Activated CD8-positive, alpha-beta memory T cell treated with anti-CD3 and anti-CD28 coated beads for 1 hour (primary cell): ENCODE measurements at places on chromosomes 11 and 22.

- no peak for DNase-seq
Observed at GRCh38 chr11:215581-216037, 8.1 kb downstream of the RIC8A start.

GRCh38 chr11:12216041-12216451, 105.7 kb downstream of the MICAL2 start:
- no peak for DNase-seq

DNA sequence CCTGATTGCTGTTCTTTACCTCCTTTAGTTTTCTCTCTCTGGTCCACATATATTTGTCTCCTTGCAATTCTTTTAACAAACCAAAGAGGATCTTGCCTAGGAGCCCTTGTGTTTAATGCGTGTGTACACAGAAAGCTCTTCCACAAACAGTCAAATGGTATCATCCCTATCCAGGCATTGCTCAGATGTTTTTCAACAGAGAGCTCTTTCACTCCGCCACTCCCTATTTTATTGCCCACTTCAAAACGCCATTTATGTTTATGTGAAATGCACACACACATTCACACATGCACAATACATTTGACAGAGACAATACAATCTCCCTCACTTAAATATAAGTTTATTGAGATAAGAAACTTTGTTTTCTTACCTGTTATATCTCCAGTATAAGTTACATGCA, 4.7 kb downstream of the OR5AP2 start:
- no peak for DNase-seq

DNA sequence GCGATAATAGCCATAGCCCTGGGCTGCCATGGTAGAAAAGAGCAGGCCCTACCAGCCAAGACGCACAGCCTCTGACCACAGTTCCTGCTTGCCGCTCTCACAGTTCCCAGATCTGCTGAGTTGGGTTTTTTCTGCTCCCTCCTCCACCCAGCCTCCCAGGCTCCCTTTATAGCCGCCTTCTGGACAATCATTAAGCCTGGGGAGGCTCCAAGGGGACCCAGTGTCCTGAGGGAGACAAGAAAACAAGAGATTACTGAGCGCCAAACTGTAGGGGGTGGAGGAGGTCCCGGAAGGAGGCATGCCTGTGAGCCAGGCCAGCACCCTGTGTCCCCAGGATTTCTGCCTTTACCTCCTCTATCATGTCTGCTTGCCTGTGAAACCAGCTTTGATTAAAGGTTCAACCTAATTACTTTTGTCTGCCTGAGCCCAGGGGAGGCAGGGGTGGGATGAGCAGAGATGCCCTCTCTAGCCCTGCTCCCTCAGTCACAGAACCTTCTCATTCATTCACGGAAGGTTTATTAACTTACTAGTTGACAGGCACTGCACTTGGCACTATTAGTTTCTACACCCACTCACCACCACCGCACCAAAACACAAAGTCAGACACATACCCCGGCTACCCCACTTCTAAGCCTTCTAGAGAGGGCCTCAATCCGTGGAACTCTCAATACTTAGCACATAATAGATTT, 1.2 kb downstream of the SLC37A4 start:
- no peak for DNase-seq

DNA sequence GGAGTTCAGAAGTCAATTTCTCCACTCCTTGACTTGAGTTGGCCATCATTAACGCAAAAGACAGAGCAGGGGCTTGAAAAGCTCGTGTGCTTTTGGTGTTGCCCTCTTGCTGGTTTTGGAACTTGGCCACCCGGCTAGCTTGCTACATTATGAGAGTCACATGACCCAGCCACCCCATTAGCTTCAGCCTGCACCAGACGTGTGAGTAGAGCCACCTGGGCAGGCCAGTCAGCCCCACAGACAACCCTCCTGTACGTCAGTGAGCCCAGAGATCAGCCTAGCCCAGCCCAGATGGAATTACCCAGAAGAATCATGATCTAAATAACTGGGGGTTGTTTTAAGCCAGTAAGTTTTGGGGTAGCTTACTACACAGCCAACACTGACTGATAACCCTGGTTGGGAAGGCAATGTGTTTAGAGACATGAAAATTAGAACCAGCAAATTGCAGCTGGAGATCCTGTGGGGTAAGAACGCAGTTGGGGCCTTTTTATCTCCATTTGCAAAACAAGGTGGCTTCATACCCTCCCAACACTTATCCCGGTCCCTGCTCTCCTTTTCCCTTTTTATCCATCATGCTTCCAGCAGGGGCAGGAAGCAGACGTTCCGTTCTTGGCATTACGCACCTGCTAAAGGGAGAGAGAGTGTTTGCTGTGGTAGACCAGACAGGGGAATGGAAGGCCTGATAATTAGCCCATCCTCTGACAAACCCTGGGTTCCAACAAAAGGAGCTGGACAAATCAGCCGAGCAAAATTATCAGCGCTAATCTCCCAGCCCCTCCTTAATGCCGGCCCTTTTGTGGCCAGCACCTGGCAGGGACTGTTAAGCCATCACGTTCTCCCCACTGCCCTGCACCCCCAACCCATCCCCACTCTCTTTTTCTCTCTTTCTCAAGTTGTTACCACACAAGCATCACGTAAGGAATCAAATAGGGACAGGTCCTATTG, 548.7 kb upstream of the CADM1 start:
- DNase-seq: no peak

GRCh38 chr11:113407163-113407562, 19.6 kb downstream of the ANKK1 start:
- DNase-seq: no peak

DNA sequence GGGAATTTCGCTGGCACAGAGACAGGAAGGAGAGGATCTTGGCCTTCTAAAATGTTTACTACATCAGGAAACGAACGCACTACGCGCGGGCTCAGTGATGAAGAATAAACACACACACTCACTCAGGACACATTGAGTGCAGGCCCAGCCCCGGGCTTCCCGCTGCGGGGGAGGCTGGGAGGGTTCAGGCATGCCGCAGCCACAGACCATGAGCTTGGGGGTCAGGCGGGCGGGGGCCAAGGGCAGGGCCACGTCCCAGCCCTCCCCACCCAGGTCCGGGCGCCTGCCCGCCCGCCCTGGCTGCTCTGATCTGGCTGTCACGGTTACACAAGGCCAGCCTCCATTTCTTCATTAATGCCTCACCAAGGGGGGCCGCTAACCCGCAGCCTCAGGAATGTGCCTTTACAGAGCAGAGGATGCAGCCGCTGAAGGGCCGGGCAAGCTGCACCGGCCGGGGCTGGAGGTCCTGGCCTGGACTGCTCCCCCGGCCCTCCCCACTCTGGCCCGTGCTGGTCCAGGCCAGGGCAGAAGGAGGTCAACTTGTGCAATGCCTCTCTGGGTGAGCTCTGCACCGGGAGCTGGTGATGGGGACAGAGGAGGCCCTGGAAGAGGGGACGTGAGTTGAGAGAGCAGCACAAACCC, 41.7 kb downstream of the IGF2 start:
- DNase-seq: no peak

GRCh38 chr22:41300661-41301060, 664 bp upstream of the ZC3H7B start:
- DNase-seq: no peak

DNA sequence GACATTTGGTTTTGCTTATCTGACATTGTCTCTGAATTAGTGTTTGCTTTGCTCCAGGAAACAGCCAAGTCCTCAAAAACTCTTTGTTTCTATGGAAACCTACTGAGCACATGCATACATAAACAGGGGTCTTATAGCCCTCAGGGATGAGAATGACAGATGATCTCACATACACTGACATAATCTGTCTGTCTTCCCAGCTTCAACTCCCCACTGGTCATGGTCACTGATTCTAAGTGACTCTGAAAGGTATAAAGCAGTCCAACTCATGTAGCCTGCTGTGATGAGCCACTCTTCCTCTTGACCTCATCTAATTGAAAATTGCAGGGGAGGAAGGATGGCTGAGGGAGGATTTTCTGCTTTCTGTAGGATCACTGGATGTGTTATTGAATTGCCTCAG, 12.6 kb downstream of the ZNF143 start:
- DNase-seq: no peak

DNA sequence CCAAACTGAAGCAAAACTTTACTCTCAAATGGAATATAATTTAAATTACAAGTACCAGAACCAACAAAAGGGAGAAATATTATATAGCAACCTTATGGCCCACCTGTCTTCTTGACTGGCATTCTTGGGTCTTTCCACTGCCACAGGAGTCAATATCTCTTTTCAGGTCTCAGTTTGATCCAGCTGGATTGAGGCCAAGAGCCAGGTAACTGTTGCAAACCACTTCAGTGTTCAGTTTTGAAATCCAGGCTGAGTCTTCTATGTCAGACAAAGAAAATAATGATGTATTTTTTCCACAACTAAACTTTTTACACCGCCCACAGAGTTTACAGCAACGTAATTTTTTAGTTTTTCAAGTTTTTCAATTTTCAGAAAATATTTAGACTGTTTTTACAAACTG, 648 bp downstream of the DLG2 start:
- no peak for DNase-seq

DNA sequence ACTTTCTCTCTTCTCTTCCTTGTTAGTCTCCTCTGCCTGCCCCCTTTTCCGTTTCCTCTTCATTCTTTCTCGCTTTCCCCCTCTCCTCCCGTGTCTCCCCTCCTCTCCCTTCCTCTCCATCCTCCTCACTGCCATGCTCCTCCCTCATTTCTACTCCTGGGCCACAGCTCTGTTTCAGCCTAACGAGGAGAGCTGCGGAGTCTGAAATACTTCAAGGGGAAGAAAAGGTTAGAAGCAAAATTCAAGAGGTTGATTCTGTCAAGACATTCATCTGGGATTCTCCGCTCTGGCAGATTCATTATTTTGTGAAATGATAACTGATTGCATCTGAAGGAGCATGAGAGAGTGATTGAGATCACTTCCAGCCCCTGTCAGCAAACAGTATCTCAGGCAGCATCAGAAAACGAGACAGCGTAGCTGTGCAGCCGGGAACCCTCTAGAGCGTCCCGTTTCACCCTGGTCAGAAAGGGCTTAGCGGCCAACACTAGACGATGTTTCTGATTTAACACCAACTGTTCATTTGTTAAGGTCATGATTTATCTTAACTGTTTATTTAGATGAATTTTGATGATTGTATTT, 279.3 kb upstream of the B3GAT1 start:
- no peak for DNase-seq

DNA sequence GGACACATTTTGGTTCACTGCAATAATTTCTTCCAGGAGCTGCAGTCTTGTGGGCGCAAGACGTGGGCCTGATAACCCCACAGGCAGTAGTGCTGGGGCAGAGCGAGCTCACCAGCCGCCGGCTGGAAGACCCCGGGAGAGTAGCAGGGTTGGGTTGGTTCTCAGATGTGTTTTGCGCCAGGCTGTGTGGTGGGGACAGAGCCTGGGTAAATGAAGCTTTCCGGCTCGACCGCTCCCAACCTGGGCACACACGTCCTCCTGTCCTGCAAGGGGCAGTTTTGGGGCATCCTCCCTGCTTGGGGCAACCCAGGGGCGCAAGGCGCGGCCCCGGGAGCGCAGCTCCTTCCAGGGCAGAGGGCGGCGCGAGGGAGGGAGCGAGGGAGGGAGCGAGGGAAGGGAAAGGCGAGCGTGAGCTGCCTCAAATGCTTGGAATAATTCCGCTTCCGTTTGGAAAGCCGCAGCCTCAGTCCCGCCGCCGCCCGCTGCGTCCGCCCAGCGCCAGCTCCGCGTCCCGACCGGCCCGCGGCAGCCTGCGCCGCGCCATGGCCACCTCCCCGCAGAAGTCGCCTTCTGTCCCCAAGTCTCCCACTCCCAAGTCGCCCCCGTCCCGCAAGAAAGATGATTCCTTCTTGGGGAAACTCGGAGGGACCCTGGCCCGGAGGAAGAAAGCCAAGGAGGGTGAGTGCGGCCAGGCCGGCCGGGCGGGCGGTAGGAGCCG, at the start of gene PARVA:
Gene PARVA (plus strand): TSS at position 466 of the 718 bp plus-strand sequence. CDS start 77 bp downstream, at position 543.
- DNase-seq: no peak

DNA sequence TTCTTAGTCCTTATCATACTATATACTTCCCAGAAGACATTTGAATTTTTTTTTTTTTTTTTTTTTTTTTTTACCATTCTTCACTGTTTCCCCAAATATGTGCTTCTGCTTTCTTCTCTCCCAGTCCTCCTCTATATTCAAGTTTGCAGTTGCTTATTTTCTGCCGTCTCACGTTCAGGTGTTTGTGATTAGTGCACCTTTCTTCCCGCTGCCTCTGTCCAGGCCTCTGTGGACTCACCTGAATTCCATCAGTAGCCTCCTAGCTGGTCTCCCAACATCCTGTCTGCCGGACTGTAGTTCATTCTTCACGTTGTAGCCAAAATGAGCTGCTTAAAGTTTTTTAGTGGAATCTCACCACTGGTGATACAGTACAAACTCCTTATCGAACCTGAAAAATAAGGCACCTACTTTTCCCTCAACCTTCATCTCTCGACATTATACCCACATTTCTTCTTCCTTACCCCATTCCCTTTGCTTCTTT, 795 bp upstream of the MSANTD4 start:
- no peak for DNase-seq

GRCh38 chr22:30209642-30210041, 36.9 kb downstream of the LIF start:
- no peak for DNase-seq

GRCh38 chr22:47287516-47287915, 525.1 kb downstream of the TBC1D22A start:
- DNase-seq: no peak

DNA sequence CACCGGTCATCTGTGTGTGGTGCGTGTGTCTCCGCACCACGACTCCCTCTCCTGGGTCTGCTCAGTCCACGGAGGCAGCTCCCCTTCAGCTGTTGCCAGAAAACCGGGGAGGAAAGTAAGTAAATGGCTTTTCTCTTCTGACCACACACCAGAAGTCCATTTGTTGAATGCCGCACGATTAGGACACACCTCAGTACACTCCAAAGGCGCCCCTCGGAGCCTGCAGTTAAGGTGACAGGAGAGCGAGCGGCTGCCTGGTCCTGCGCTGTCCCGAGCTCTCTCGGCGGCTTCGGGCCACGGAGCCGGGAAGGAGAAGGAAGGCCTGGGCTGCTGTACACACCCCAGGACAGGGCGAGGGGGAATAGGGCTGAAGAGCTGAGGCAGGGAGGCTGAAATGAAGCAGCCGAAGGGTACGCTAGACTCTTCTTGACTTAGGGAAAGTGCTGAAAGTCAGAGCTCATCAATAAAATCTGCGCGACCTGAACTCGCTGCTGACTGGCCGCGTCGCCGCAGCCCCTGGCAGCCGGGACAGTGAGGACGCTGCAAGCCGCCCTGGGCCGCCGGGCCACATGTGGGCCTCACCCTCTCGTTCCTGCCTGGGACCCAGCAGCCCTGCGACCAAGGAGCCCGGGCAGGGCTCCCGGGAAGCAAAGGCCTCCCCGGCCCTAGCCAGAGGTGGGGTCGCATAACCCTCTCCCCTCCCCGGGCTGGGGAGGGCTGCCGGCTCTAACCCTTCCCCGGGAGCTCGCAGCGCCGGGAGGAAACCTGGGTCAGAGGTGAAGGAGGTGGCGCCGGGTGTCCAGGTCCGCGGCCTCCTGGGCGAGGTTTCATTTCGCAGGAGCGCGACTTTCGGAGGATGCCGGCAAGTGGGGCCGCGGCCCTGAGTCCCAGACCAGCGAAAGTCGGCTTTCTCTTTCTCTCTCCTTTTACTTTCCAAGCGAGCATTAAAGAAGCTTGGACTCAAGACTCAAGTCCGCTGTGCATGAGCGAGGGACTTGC, 1.6 kb upstream of the PAX6 start:
- no peak for DNase-seq
